ENCODE measurements at places on chromosomes 3 and 15.

- DNase-seq: no peak
Measured at GRCh38 chr3:184562878-184563560, 1.4 kb downstream of the EPHB3 start.

DNA sequence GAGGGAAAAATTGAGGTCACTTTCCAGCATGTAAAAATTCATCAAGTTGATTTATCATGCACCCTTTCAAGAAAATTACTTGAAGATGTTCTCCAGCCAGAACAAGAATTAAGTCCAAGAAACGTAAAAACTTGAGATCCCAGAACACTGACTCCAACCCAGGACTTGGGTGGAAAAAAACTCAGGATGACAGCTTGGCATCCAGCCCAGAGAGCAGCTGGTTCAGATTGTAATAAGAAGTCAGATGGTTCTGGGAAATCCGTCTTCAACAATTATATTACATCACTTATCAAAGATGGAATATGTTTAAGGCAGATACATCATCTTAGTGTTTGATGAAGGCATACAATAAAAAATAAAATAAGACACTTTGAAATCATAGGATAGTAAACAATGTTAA lies 23.0 kb upstream of the DNAJC13 start:
- peak; percentile 25 for DNase-seq

- no peak for DNase-seq
Measured at GRCh38 chr3:168081171-168081771, 14.5 kb downstream of the GOLIM4 start.

- no peak for DNase-seq
Measured at GRCh38 chr3:27378331-27378730, 9.1 kb upstream of the NEK10 start.

DNA sequence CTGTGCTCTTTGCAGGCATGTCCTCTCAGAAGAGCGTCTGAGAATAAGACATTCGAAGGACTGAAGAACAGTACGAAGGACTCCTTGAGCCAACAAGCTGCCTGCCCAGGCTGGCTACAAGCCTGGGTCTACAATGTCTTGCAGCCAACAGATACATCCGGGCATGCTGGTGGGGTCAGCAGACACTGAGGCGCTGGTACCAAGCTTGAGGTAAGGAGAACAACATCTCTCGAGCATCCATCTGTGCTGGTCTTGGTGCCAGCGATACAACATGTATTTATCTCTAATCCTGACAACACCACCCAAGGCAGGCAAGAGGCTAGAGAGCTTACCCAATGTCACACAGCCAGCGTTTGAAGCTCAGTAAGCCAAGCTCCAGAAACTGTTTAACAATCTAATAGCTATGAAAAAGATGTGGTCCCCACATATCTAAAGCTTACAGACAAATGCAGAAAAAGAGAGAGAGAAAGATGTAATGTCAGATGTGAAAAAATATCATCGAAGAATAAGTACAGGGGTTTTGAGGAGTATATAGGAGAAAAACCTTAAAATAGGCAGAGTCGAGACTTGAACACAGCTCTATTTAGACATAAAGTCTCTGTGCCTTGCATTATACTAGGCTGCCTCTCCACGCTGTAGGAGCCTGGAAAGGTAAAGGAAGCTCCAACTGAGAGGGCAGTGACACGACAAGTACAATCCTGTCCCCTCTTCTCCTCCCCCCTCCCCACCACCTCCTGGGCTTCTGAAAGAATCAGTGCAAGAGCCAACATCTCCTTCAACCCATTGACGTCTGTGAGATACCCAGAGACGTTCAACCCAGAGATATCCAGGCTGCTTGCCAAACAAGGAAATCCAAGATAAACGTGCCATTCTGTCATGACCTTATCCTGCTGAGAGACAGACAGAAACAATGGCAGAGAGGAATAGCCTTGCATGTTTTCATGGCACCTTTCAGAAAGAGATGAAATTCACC lies 39.4 kb downstream of the WWTR1 start:
- DNase-seq: no peak

DNA sequence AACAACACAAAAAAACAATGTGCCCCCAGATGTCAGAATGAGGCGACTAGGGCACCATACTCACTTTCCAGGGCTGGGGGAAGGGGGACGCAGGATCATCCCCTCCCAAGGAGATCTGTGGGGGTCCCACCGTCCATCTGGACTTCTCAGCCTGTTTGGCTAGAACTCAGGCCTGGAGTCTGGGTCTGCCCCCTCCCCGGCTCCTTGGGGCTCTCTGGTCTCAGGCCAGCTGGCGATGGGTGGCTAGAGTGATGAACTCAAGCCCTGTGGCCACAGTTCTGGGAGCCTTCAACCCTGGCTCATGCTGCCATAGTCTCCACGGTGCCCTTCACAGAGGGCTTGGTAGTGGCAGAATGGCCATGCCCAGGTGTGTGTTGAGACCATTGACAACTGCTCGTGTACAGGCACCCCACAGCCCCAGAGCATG lies 13.6 kb downstream of the ZBTB47 start:
- no peak for DNase-seq

DNA sequence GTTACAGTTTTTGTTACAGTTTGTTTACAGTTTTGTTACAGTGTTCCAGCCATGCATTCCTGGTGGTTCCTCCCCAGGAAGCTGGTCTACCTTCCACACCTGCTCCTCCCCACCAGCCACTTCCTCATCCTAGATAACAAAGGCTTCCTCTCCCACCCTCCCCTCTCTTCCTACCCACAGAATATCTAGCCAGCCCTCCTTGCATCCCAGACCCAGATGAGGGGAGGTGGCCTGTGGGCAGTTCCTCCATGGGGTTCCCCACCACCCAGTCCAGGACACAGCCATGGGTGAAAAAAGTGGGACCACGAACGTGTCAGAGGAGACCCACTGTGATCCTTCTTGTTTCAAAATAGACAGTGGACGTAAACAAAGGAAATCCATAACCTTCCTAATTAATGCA lies 122.8 kb upstream of the ABHD17C start:
- DNase-seq: no peak

DNA sequence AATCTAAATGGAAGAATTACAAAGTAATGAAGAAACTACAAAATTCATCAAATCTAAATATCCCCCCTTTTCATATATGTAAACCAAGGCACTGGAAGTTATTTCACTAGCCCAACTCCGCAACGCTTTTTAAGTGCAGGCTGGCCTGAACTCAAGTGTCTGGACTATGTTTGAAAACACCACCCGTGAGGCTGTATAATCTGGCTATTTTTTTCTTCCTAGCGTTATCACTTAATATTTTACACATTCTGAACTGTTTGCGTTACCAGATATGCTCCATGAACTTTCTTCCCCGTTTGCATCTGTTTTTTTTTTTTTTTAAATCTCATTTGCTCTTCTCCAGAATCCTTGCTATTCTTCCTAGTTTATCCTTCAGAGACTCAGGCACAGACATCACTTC lies 619.5 kb upstream of the CBLB start:
- no peak for DNase-seq

DNA sequence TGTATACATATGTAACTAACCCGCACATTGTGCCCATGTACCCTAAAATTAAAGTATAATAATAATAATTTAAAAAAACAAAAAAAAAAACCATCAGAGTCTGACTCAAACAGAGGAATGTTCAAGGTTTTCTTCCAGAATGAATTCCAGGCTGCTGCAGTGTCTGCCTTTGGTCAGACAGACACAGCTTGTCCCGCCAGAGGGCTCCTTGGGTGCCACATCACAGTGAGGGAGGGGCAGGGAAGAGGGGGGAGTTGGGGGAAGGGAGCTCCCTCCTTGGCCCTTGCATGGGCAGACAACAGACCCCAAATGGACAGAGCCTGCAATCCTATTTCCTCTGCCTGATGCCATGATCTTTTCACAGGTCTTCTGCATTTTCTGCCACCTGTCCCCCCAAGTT lies 36.5 kb downstream of the ITGB5 start:
- no peak for DNase-seq

GRCh38 chr3:11768604-11769003 lies 78.1 kb downstream of the TAMM41 start:
- DNase-seq: no peak

DNA sequence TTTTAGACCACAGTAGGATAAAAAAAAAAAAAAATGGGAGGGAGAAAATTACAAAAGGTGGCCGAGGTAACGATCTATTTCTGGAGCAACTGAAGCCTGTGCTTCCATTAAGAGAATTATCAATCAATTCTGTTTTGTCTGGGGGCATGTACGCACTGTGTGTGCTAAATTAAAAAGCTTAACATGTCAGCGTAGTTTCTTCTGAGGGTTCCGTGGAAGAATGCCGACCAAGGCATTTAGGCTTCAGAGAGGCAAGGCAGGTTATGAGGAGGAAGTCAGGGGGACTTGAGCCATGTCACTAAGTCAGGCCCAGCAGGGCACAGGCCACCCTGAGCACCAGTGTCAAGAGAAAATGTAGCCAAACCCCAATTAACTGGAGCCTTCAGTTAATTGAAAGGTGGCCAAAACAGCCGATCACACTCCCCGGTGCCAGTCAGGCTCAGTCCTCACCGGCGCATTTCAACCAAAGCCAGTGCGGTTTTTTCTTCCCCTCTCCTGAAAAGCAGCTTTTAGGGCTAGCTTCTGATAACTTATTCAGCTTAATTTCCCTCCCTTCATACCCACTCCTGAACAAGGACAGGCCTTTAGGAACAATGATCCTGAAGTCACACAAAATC lies 113.9 kb downstream of the MEGF11 start:
- no peak for DNase-seq

Measured in NCI-H2171 (cell line).